CD4-positive, alpha-beta T cell treated with Interleukin-15 for 1 hour (primary cell): ENCODE measurements at places on chromosomes 12 and 14.

DNA sequence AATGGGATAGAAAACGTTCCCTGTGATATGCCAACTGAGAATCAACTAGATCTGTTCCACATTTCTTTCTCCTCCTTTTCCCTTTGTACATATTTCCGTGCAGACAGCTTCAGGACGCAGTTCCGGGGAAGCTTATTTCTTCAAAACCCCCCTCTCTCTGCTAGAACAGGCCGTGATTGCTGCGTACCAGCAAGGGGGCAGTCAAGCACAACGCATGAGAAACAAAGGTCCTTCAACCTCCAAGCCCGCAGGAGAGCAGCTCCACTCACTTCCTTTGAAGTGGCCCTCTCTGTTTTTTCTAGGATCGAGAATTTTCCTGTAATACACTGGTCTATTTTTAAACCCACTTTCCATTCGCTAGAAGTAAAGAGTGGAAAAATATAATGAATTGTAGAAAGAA is 80.8 kb downstream of the ZNF664 start:
- DNase-seq = no peak

- DNase-seq = no peak
Observed at GRCh38 chr14:26966908-26967307, 369.1 kb upstream of the NOVA1 start.

GRCh38 chr12:116712458-116713303 is 25.2 kb downstream of the SPRING1 start:
- no peak for DNase-seq

DNA sequence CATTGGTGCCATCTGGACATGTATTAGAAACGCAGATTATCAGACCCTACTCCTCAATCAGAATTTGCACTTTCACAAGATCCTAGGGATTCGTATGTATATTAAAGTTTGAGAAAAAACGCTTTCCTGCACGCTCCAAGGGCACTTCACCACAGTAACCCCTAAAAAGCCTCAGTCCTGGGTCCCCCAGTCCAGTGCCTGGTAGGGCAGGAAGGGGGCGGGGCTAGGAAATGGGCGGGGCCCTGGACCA is 369 bp downstream of the DEPDC4 start:
- no peak for DNase-seq

DNA sequence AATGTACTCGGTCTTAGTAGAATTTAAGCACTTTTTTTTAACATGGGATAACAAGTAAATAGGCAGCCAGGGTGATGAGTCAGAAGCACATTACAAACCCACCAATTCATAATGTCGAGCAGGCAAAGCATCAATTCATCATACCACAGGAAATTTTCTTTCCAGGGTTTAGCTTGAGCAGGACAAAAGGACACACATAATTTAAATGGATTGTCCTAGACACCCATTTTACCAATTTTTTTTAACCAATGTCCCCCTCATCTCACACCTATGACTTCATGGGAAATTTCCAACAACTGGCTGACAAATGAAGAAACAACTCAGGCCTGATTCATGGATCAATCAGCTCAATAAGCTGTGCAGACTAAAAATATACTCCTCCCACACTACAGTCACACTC is 58.8 kb upstream of the FOXG1 start:
- no peak for DNase-seq
